Stimulated activated CD4-positive, alpha-beta T cell treated with anti-CD3 and anti-CD28 coated beads, Interleukin-1b, Interleukin-23, amount 100 ng/mL, for 24 hours (primary cell): ENCODE measurements at places on chromosomes 11 and 22.

- DNase-seq = no peak
These were observed 90.5 kb downstream of the MN1 start for GRCh38 chr22:27711012-27711411.

- DNase-seq = no peak
These were observed 79.3 kb upstream of the DRD2 start for GRCh38 chr11:113554526-113554925.

- DNase-seq = no peak
These were observed 21.6 kb downstream of the APOL1 start for GRCh38 chr22:36274531-36274930.

DNA sequence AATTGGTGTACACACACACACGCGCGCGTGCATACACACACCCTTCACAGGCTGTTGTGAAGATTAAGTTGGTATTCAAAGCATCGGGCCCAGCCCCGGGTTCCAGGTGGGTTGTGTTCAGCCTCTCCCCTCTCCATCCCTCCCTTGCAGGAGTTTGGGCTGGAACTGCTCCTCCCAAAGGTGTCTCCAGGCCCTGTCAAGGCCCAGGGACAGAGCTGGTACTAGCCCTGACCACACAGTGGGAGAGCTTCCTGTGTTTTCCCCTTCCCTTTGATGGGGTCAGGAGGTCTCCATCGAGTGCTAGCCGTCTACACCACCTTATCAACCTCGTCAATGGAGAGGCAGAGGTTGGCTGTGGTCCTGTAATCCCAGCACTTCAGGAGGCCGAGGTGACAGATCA, 36.5 kb upstream of the CSNK1E start:
- DNase-seq = no peak

GRCh38 chr11:16153951-16154350, 202.4 kb downstream of the SOX6 start:
- no peak for DNase-seq

GRCh38 chr11:34223021-34223813, 117.8 kb downstream of the NAT10 start:
- DNase-seq = no peak

- DNase-seq = no peak
These were observed 850.1 kb downstream of the NTM start for GRCh38 chr11:132220474-132220873.

GRCh38 chr11:68313574-68314202, 1.3 kb downstream of the LRP5 start:
- peak; percentile 10 for DNase-seq

- no peak for DNase-seq
These were observed 38.3 kb downstream of the CLPB start for GRCh38 chr11:72396041-72396440.

- DNase-seq = no peak
These were observed 29.3 kb upstream of the MMP7 start for GRCh38 chr11:102559839-102560238.

DNA sequence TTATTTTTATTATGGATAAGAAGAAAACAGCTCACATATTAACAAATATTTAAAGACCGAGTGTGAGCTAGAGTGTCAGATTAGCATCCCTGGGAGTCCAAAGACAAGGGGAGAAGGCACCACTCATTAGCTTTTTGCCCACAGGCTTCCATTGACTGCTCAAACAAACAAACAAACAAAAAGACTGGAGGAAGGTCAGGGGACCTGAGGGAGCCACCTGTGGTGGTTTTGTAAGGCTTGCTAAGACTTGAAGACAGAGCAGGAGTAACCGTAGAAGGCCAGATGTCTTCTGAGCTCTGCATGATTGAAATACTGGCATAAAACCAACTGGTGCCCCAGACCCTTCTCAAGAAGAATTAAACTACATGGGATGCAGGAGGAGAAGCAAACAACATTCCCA, 395.2 kb upstream of the CNTN5 start:
- no peak for DNase-seq

- DNase-seq = no peak
These were observed 35.1 kb upstream of the FJX1 start for GRCh38 chr11:35583126-35583525.

DNA sequence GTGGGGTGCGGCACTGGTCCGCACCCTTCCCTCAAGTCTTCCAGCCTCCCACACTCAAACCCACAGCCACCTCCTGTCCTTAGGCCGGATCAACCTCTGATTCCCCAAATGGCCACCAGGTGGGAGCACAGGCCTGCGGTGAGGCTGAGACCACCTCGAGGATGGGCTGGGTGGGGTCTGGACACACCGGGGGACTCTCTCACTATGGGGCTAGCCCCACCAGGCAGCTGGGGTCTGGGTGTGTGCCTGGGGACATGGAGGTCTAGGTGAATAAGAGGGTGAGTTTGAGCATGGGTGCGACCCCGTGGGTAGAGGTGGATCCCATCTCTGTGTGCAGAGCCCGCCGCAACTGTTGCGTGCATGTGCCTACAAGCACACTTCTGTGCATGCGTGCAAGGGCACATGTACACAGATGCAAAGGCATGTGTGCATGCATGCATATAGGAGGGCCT, 32.6 kb downstream of the MYO18B start:
- DNase-seq = no peak

DNA sequence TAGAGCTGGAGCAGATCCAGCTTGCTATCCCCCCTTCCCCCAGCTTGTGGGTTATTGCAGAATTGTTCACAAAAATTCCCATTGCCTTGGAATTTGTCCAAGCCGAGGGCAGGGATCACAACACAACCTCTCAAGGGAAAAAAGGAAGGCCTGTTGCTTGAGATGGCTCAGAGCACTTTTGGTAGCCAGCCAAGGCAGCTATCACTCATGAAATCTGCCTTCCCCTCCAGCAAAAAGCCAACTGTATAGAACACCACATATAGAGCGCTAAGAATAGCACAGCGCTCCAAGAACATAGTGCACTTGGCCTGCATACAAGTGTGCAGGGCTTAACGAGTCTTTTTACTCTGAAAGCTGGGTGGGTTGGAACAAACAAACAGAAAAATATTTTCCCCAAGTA, 46.2 kb downstream of the FAM83F start:
- DNase-seq = no peak

- DNase-seq = no peak
These were observed 315.9 kb upstream of the CCDC90B start for GRCh38 chr11:83601914-83602527.

- DNase-seq = no peak
These were observed 852.3 kb upstream of the CHORDC1 start for GRCh38 chr11:91075032-91075695.

- peak; percentile 62 for DNase-seq
These were observed 20.9 kb downstream of the TSKU start for GRCh38 chr11:76803811-76804600.

DNA sequence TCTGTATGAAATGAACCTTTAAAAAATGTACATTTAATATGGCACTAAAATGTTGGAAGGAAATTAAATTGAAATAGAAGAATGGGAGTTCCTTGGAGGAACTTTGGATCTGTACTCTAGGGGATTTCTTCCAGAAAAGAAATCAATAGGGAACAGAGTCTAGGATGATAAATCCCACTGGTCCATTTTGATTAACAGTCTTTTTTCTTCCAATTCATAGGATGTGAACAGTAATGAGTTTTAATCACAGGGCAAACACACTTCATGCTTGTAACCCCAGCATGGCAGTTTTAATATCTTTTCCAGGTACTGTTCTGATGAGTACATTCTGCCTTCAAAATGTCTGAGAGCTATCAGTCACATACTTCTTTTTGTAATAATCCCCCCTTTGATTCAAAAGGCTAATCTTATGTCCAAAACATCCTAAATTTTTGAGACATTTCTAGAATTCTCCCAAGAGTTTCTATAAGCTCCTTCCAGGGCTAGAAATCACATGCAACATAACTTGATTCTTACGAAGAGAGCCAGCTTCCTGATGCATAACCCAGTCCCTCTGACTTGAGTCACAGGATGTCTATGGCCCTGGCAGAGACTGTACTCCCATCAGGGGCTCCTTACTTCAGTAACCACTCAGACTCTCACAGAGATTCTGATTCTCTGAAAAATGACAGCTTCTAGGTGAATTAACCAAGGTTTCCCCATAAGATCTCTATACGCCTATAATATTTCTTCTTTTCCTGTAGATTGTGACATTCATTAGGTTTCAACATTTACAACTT, 112.9 kb downstream of the SLC36A4 start:
- DNase-seq = no peak
